ENCODE measurements at places on chromosomes 16 and 17.
A peak's percentile ranks its signal among the peaks of the same experiment; 100 is the strongest.

- DNase-seq = no peak
Observed at GRCh38 chr17:59234631-59235030, 14.3 kb downstream of the GDPD1 start.

DNA sequence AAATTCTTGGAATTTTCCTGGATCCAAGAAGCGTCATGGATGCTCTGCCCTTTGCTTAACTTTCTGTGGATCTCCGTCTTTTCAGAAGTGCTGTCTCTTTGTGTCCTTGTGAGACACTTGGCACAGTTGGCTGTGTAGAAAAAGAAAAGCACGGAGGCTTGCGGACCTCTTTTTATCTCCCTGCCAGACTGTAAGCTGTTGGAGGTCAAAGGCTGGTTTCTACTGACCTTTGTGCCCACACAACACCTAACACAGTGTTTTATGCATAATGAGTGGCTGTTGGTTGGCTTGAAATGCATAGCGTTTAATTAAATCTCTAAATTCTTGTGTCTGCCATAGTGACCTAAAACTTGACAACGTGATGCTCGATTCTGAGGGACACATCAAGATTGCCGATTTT lies 75.7 kb upstream of the CACNG3 start:
- DNase-seq = no peak

DNA sequence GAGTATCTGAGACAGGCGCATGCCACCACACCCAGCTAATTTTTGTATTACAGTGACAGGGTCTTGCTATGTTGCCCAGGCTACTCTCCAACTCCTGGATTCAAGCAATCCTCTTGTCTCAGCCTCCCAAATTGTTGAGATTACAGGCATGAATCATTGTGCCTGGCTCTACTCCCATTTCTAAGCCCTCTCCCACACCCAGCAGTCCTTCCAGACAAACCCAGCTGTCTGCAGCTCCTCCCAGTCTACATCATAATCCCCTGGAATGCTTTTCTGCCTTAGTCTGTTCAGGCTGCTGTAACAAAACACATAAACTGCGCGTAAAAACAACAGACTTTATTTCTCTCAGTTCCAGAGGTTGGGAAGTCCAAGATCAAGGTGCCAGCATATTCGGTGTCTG lies 144.5 kb downstream of the GRIN2A start:
- no peak for DNase-seq

DNA sequence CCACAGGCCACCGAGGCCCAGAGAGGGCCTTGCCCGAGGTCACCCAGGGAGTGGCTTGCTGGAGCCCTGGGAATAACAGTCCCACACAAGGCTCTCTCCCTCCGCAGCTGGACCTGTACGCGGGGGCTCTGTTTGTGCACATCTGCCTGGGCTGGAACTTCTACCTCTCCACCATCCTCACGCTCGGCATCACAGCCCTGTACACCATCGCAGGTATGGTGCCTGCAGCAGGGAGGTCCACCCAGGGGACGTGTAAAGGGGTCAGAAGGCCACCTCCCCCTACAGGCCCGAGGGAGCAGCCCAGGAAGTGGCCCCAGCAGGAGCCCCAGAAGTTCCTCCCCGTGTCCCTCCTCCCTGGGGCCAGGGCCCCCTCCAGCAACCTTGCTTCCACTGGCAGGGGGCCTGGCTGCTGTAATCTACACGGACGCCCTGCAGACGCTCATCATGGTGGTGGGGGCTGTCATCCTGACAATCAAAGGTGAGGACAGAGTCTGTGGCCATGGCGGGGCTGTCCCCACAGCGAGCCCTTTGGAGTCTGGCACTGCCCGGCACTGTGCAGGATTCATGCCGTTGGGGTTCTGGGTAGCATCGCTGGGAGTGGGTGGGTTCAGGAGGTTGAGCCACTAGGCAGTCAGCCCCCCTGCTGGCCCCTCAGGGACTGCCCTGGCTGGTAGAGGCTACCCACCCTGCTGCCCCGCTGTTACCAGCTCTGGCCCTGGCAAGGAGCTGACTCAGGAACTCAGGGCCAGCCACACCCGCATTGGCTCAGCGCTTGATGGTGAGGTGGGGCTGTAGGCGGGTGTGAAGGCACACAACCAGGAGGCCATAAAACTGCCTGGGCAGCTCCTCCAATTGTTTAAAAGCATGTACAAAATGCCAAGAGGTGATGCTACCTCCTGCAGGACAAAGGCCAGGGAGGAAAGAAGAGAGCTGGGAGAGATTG lies 17.3 kb downstream of the SLC5A10 start:
- peak; percentile 60 for DNase-seq

- DNase-seq = no peak
Observed at GRCh38 chr17:8700546-8700945, 44.1 kb downstream of the CCDC42 start.

GRCh38 chr17:46013502-46014165 lies 14.6 kb downstream of the STH start:
- no peak for DNase-seq

GRCh38 chr17:1134634-1135324 lies 45.0 kb downstream of the ABR start:
- DNase-seq = no peak

DNA sequence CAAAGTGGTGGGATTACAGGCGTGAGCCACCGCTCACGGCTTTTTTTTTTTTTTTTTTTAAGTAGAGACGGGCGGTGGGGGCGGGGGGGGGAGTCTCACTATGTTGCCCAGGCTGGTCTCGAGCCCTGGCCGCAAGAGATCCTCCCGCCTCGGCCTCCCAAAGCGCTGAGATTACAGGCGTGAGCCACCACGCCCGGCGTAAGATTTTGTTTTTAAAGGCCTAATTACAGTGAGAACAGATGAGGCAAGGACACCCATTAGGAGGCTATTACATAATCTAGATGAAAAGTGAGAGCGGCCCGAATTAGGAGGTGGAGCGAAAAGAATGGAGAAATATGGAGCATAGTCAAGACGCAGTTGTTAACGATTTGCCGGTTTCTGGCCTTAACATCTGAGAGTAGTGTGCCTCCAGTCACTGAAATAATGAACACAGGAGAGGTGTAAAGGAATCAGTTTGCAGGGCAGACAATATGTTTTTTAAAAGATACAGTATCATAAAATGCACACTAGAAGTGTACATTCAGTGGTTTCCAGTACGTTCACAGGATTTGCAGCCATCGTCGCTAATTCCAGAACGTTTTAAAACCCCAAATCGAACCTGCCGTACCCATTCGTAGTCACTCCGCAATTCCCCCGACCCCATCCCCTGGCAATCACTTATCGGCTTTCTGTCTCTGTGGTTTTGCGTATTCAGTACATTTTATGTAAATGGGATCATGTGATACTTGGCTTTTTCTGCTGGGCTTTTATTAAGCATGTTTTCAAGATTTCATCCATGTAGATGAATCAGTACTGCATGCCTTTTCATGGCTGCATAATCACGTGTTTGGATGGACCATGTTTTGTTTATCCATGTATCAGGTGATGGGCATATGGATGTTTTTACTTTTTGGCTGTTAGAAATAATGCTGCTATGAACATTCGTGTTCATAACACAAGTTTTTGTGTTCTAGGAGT lies 1.4 kb upstream of the SLX4 start:
- no peak for DNase-seq

GRCh38 chr17:35094902-35095301 lies 24.8 kb downstream of the RAD51D start:
- peak; percentile 31 for DNase-seq

- DNase-seq = peak; percentile 92
Observed at GRCh38 chr17:68344701-68345136, 53.4 kb downstream of the ARSG start.

DNA sequence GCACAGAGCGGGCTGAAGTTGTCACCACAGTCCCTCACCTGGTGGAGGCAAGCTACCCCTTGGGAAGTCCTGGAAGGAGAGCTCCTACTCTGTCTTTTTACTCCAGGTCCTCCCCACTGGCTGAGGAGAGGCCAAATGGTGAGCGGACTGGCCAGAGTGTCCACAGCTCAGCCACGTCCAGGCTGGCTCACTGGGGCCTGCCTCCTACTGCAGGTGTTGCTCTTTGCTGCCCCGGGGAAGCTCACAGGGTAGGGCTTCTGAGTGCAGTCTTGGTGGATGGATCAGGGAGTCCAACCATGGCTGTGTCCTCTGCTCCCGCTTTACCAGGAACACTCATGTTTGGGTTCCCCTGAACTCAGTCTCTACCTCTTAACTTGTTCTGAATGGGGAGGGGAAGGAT lies 2.7 kb downstream of the B9D1 start:
- no peak for DNase-seq

DNA sequence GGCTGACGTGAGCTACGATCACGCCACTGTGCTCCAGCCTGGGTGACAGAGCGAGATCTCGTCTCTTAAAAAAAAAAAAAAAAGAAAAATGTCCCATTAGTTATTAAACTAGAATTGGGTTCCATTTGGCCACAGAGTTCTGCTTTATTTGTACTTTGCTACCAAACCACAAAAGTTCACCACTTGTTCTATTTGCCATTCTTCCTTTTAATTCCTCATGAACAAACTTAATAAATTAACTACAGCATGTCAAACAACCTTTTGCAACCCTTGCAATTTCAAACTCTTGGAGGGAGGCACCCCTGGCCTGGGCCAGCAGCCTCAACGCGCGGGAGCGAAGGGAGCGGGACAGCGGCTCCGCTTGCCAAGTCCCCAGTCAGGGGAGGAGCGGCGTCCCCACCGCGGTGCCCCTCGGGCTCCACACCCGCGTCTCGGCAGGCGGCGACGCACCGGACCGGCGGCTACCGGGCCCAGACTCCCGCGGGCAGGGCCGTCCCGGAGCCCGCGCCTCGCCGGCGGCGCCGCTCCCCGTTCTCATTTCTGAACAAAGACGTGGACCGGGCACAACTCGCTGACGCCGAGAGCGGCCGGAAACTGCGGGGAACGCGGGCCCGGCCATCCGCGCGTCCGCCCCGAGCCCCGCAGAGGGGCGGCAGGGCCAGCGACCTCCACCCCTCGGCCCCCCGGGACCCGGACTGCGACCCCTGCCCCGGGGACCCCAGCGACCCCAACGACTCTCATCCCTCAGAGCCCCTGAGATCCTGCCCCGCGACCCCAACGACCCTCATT lies 775 bp downstream of the CYTH1 start:
- DNase-seq = peak; percentile 22

- no peak for DNase-seq
Observed at GRCh38 chr16:31020536-31020935, 10.1 kb upstream of the STX1B start.

DNA sequence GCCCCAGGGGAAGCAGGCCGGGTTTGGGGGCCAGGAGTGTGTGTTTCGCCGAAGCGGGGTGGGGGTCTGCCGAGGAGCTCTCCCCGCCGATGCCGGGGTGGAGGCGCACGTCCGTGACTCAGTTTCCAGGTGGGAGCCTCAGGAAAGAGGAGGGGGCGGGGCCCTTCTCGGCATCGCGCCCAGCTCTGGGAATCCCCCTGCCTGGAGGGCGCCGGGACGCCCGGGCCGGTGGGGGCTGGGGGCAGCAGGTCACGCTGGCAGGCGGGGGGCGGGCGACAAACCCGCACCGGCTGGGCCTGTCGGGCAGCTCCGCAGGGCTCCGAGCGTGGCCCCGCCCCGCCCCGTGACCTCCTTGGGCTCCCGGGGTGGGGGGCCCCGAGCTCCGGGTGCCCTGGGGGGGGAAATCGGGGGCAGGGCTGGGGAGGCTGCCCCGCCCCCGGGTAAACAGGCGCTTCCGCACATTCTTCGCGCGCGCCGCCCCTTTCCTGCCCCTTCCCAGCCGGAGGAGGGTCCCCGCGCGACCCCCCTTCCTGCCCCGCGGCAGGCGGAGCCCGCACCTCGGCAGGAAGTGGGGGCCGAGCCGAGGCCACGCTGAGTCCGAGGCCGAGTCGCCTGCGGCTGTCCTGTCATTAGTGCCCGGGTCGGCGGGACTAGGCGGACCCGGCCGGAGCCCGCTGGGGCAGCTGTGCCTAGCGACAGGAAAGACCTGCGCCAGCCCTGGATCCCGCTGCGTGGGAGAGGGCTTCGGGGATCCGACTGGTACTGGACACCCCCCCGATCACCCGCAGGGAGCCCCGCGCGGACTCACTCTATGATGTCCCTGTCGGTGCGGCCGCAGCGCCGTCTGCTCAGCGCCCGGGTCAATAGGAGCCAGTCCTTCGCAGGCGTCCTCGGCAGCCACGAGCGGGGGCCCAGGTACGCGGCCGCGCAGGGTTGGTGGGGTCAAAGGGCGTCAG lies 9.3 kb downstream of the RIPOR1 start:
- no peak for DNase-seq

DNA sequence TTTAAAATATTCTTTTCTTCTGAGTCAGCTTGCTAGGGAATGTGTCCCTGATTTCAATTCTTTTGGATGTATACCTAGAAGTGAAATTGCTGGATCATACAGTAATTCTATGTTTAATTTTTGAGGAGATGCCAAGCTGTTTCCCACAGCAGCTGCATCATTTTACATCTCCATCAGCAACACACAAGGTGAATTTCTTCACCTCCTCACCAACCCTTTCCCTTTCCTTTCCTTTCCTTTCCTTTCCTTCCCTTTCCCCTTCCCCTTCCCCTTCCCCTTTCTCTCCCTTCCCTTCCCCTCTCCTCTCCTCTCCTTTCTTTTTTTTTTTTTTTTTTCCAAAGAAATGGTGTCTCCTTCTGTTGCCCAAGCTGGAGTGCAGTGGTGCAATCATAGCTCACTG lies 45.4 kb upstream of the BRD7 start:
- no peak for DNase-seq

DNA sequence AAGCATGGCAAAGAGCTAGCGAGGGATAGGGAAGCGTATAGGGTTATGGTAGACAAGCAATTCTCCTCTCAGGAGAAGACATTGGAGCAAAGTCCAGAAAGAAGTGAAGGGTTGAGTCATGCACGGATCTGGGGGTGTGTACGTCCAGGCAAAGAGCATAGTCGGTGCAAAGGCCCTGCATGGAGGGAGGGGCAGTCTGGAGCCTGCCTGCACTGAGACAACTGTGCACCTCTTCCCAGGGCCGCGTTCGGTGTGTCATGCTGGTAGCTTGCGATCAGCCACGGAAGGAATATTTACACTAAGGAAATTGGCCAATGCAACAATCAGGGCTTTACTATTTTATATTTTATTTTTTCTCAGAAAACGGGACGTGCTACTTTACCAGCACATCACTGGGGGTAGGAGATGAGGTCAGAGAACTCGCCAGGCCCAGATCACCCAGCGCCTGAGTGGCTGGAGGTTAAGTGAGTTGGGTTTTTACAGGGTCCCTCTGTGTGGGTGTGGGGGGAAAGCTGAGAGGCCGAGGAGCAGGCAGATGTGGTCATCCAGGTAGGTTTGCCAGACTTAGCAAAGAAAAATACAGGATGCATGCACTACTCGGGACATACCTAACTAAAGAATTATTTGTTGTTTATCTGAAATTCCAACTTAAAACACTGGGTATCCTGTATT lies 6.7 kb upstream of the B9D1 start:
- no peak for DNase-seq

- no peak for DNase-seq
Observed at GRCh38 chr17:31838636-31839225, 20.3 kb downstream of the COPRS start.

DNA sequence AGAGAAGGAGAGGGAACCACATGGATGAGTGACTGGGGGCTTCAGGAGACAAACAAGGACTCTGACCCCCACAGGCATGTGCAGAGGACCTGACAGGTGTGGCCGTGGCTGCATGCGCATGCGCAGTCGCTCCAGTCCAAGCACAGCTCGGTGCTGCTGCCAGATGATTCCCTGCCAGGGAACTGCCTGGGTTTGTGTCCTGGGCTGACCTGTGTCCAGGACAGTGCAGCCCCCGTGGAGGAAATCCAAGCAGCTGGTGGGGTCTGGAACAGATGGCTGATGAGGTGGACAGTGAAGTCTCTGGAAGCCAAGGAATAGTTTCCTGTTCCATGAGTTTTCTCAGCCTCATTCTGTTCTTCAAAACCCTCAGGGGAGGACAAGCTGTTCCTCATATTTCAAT lies 27.3 kb downstream of the LASP1 start:
- DNase-seq = no peak

- DNase-seq = no peak
Observed at GRCh38 chr17:17372856-17373520, 69.8 kb downstream of the NT5M start.
